Fibroblast of skin of right biceps (primary cell): ENCODE measurements at places on chromosomes 12 and 14.

DNA sequence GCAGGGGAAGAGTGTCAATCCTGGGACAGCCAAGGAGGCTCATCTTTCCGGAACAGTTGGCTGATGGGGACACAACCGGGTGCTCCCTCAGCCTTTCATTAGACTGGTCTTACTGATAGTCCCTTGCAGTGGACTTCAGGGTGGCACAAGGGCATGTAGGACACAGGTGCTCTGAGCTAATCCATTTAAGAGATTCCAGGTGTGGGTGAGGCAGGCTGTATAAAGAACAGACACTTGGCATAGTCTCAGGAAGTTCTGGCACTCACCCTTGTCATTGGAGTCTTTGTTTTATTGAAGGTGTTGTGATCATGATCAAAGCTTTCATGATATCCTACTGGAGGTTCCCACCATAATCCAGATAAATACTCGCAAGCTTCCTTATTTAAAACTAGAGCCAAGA, 341.6 kb downstream of the EMP1 start:
- DNase-seq, result no peak

DNA sequence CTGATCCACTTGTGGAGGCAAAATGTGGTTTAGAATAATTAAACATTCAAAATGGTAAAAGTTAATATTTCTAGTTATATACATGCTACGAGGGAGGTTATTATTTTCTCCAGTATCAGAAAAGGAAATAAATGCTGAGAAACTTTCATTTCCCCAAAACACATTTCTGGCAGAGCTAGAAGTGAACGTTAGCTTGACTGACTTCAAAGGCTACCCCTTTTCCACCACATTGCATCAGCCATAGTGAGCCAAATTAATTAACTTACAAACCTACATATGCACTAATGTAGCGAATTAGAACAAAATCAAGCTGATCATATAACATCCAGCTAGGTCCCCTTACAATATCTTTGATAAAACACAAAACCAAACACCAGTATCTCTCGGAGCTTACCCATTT, 49.3 kb upstream of the RERGL start:
- no peak for DNase-seq

- no peak for DNase-seq
Measured at GRCh38 chr14:100292776-100293461, 13.3 kb downstream of the SLC25A29 start.

GRCh38 chr12:125198652-125199051, 133.4 kb downstream of the AACS start:
- DNase-seq, result no peak

DNA sequence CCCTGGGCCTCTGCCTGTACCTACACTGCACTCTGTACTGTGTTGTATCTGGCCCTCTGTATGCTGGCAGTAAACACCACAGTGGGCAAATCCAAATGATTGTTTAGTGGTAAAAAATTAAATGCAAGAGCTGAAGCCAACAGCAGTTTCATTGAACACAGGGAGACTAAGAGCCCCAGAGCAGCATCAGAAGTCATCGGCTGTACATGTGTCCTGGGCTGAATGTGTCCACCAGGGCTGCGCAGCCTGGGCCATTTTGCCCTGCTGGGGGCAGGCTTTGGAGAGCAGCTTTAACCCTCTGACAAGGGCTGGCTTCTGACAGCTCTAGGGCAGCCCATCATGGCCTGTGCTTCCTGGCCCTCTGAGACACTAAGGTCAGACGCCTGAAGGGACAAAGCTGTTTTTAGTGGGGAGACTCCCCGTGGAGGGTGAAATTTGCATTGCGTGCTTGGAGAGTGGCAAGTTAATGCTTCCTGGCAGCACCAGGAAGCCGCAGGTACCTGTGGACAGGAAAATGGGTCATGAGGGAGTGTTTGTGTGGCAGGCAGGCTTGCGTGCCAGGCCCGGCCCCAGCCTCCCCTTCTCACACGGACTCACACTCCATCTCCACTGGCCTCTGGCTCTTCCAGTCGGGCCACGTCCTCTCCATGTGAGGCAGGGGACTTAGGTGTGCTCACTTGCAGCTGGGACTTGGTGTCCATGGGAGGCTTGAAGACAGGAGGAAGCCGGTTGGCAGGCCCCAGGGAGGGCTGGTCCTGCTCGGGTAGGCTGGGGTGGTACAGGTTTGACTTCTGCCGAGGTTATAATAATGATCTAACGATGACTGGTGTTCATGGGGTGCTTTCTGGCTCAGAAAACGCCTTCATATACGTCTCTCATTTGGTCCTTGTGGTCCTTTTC, 150.1 kb downstream of the TSPAN9 start:
- no peak for DNase-seq
